ENCODE measurements at places on chromosomes 7 and 10.

DNA sequence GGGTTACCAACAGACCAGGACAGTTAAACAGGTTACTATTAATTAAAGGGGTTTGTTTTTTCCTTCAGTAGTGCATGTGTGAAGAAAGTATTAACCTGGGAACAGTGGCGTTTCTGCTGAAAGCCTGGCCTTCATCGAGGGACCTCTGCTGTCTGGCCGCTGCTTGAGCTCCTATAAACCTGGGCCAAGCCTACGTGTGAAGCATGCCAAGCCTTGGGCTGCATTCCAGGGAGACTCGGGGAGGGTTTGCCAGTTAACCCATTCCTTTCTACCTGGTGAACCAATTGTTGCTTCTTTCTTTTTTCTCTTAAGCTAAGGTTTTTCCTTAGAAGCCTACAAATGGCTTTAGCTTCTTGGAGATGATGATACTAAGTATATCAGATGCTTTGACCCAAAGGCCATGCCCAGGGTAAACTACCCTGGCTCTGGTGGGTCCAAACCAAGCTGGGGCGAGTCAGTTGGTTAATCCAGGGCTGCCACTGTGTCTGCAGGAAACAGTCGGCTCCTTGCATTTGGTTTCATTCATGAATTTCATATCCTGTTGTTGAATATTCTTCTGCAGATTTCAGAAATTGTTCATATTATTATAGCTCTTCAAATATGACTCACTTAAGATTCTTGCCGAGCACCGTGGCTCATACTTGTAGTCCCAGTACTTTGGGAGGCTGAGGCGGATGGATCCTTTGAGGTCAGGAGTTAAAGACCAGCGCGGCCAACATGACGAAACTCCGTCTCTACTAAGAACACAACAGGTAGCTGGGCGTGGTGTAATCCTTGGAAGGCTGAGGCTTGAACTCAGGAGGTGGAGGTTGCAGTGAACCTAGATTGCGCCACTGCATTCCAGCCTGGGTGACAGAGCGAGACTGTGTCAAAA lies 23.8 kb downstream of the PFKP start:
- no peak for DNase-seq

GRCh38 chr7:33410266-33410665 lies 280.9 kb downstream of the BBS9 start:
- no peak for DNase-seq

GRCh38 chr10:31757386-31757791 lies 171.2 kb downstream of the ARHGAP12 start:
- peak; percentile 69 for DNase-seq

GRCh38 chr7:4951903-4952636 lies 6.9 kb downstream of the MMD2 start:
- no peak for DNase-seq

DNA sequence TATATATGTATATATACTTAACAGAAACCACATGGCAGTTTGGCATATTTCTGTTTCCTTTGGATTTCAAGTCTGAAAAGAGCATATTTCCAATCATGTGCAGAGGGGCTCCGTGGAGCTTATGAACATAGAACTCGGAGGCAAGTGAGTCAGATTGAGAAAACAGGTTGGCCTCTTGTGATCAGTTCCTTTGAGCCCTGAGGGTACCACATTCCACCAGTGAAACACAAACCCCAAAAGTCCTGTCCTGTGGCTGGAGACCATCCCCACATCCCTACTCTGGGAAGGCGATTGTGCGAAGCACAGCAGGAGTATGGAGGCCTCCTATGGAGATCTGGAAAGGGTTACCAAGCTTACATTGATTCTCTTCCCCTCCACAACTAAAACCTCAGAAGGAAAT lies 196.7 kb upstream of the TMEM72 start:
- no peak for DNase-seq

GRCh38 chr7:1474736-1475135 lies 15.5 kb upstream of the MICALL2 start:
- DNase-seq: no peak

DNA sequence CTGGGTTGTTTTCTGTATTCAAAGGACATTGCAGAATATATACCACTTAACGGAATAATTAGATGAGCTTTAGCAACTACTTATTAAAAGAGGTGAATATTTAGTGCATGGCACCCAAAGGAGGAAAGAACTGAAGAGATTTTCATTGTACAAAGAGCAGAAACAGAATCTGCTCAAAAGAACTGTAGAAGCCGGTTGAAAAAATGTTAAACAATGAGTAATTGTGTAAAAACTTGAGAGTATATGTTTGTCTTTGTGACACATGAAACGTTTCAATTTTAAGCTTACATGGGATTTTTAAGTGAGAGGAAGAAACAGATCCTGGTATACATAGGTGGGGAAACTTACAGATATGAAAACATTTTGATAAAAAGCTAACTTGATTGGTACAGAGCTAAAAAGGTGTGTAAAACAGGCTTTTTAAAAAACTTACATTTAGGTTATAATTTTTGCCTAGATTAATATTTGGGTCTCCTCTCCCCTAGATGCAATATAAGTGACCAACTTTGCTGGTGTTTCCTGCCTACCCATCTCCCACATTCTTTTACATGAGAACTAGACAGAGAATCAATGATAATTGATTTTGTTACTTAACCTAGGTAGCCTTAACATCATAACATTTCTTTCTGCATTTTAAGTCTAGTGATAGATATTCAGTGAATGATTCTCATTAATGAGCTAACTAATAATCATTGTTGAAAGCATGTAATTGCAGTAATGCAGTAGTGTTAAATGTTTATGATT lies 6.8 kb downstream of the ARL5B start:
- DNase-seq: no peak

GRCh38 chr7:107480932-107481331 lies 11.1 kb downstream of the GPR22 start:
- no peak for DNase-seq

DNA sequence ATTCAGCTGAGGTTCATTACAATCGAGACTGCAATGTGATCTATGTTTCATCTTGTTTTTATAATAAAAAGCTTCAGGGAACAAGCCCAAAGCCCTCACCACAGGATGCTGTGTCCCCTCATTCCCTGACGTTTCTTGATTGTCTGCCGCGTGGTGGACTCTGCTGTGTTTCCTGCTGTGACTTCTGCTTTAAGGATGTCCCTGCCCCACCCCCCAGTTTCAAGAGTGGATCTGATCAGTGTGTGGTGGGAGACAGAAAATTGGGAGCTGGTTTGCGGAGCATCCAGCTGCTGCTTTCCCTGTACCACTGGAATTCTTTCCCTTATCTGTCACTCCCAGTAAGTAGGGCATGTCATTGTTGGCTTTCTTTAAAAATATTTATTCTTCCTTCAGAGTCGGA lies 86.2 kb downstream of the CREM start:
- no peak for DNase-seq

DNA sequence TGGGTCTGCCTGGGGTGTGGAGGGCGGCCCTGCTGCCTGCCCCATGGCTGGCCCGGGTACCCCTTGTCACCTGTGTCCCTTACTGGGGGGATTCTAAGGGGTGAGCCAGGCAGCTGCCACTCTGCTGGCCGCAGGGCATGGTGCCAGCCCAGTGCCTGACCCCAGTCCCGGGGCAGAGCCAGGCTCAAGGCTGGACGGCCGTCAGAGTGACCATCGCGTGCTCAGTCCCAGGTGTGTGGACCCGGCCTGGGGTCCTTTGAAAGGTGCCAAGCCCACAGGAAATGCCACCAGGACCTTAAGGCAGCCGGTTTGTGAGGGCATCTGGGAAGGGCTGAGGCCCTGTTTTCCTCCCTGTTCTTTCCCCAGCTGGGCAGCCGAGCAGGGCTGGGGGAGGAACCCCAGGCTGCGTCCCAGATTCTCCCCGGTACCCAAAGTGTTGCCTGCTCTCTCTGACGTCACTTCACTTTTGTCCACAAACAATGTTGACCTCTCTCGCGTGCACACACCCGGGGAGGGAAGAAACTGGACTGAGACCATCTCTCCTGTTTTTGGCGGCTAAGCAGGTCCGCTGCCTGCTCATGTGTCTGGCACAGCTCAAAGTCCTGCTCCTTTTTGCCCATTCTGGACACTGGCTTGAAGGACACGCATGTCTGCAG lies 37.6 kb downstream of the PAPOLB start:
- DNase-seq: no peak

- DNase-seq: no peak
Observed at GRCh38 chr10:38054361-38054797, 39.8 kb upstream of the ZNF37A start.

DNA sequence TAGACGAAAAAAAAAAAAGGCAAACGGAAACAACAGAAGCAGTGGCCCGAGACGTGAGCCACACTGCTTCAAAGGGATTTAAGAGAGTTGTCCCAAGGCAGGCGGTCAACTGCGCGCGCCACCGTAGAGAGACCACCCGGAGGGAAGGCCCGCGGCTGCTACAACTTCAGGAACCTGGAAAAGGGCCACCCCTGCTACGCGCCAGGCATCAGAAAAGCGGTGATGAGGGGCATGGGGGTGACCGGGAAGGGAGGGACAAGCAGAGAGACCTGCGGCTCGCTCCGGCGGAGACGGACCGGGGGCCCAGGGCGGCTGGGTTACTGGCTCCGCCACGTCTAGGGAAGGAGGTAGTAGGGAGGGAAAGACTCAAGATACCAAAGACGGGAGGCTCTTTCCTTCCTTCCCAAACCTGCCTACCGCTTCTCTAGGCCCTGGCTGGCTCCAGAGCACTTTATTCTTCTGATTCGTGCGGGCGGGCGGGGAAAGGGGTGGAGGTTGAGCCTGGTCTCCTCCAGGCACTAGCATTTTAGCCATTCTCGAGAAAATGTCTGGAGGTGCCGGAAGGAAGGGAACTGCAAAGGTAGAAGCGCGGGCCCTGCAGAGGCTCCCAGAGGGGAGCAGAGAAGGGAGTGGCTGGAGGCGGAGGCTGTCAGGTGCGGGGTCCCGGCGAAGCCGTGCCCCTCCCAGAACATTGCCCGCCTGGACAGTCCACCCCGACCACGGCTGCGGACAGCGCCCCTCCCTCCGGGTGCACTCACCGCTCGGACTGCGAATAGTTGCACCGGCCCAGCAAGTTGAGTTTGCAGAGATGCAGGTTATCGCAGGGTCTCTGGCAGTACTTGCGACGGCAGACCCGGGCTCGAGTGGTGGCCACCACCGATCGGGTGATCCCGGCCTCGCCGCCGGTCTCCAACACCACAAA lies 993 bp downstream of the ZC3HAV1 start:
- no peak for DNase-seq

GRCh38 chr7:158139499-158139898 lies 448.1 kb downstream of the PTPRN2 start:
- no peak for DNase-seq

DNA sequence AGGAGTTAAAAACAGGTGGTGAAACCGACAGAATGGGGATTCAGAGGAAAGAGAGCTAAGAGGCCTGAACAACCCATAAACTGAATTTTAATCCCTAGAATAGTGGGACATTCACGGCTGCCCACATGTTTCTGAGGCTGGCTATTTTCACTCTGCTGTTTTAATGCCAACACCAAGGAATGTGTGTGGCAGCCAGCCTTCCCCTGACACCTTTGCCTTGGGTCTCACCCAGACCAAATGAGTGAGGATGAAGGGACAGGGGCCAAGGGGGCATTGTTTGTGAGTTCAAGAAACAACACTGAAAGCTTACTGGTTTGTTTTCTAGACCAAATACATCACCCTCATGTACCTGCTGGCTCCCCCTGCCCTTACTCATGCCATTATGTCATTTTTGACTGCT lies 164.3 kb downstream of the JAZF1 start:
- no peak for DNase-seq

GRCh38 chr7:92641921-92642511 lies 51.8 kb upstream of the FAM133B start:
- no peak for DNase-seq

GRCh38 chr7:123641901-123642300 lies 13.8 kb upstream of the LMOD2 start:
- DNase-seq: no peak

- no peak for DNase-seq
Observed at GRCh38 chr7:28382144-28382543, 30.2 kb upstream of the CREB5 start.

DNA sequence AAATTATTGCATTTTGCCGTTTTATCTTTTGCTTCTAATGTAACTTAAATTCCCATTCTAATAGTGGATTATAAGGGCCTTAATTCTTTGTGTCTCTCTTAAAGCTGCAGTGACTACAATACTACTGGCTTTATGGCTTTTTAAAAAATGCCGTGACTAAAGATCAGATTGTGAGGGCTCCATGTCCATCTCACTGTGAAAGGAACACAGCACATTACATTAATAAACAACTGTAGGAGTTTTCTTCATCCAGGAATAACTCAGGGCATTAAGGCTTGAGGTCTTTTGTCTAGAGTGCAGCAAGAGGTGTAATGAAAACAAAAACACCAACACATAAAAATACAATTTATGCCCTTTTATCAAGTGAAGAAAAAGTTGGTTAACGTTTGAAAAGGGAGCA lies 205.3 kb downstream of the SKAP2 start:
- DNase-seq: no peak

- DNase-seq: no peak
Observed at GRCh38 chr10:18204039-18204835, 64.0 kb downstream of the CACNB2 start.

GRCh38 chr7:17560516-17560915 lies 262.1 kb downstream of the AHR start:
- no peak for DNase-seq

GRCh38 chr10:120927352-120927751 lies 76.2 kb downstream of the WDR11 start:
- peak; percentile 41 for DNase-seq

DNA sequence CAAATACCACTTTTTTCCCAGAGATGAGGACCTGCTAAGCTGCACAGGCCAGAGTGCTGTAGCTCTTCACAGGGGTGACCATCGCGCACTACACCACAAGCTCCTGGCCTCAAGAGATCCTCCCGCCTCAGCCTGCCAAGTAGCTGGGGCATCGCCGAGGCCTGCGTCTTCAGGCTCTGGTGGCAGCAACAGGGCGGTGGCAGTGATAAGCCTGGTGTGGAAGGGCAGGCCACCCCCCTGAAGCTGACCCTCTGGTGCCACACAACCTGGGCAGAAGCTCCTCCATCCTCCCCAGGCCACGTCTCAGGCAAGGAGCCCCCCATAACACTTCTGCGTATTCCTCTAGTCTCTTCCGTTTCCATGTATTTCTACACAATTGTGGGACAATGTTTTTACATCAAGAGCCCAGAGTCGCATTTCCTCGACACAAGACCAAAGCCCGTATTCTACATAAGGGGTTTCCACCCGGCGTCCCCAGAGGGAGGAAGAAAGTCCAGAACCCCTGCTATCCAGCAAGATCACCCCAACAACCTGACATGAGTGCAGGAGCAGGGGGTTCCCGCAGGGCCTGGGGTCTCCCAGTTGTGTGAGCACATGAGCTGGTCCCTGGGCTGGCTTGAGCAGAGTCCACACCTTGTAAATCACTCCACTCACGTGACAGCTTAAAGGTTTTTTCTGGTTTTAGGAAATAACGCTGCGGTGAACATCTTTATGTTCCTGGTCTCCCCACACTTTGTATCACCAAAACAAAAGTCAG lies 37.6 kb upstream of the NCAPG2 start:
- no peak for DNase-seq

DNA sequence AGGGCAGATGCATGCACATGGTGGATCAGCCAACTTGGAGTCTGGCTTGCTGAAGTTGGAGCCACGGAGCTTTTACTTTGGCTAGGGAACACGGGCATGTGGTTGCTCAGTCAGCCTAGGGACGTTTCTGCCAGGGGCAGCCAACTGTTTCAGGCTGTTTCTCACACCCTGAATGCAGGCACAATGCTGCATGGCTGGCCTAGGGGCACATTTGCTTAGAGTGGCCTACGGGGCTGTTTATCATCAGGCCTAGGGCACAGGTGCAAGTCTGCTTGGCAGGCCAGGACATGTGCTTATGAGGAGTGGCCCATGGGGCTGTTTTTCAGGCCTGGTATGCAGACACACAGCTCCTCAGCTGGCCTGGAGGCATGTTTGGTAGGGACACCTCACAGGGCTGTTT lies 107.4 kb downstream of the GSAP start:
- no peak for DNase-seq

All from ascending aorta (tissue), 2 donors.